ENCODE measurements at places on chromosomes 2 and 18.
A peak's percentile ranks its signal among the peaks of the same experiment; 100 is the strongest.

- no peak for DNase-seq
Observed at GRCh38 chr18:50751490-50751889, 68.3 kb downstream of the MRO start.

DNA sequence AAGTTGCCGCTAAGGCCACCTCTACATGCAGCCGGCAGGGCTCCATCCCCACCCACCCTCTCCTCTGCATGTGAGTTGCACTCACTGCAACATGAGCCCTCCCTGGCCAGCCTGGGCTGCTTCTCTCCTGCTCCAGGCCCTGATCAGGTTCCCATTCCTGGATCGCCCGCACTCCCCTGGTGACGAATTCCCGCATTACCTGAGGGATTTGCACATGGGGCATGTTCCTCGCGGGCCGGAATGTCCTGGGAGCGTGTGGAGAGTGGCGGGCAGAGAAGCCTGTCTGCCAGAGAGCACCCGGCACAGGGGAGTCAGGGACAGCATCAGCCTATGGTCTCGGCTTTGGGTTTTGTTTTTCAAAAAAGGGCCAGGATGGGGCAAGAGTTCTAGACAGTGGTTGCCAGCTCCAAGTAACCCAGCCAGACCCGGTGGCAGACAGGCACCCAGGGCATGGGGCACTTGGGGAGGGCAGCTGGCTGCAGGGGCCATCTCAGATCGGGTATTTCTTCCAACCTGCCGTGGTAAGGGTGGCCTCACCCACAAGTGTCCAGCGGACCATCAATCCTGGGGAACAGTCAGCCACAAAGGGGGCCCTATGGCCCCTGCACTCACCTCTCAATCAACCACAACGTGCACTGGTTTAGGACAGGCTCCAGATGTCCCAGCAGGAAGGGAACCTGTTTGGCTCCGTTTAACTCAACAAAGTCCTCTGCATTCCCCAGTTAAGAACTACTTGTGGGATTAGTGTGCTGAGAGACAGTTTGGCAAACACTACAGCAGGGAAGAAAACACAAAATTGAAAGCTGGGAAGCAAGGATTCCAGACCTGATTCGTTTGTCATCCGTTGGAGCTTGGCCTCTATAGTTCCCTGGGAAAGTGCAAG, 187.7 kb downstream of the SMAD7 start:
- no peak for DNase-seq

GRCh38 chr2:54570925-54571694, 115.0 kb downstream of the SPTBN1 start:
- peak; percentile 96 for DNase-seq

DNA sequence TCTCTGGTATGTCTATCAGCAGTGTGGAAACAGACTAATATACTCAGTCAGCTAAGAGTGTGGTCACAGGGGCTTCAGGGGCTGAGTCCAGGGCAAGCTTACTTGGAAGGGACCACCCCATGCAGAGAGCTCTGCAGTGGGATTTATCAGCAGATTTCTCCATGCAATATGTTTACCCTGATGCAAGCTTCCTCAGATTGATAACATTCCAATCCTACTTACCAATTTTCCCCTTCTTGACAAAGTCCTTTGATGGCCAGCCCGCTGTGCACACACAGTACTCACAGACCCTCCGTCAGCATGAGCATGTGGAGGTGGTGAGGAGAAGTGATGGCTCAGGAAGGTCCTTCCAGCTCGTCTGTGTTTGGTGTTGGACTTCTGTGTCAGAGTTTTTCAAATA, 51.8 kb downstream of the SH3RF3 start:
- DNase-seq, result peak; percentile 76

DNA sequence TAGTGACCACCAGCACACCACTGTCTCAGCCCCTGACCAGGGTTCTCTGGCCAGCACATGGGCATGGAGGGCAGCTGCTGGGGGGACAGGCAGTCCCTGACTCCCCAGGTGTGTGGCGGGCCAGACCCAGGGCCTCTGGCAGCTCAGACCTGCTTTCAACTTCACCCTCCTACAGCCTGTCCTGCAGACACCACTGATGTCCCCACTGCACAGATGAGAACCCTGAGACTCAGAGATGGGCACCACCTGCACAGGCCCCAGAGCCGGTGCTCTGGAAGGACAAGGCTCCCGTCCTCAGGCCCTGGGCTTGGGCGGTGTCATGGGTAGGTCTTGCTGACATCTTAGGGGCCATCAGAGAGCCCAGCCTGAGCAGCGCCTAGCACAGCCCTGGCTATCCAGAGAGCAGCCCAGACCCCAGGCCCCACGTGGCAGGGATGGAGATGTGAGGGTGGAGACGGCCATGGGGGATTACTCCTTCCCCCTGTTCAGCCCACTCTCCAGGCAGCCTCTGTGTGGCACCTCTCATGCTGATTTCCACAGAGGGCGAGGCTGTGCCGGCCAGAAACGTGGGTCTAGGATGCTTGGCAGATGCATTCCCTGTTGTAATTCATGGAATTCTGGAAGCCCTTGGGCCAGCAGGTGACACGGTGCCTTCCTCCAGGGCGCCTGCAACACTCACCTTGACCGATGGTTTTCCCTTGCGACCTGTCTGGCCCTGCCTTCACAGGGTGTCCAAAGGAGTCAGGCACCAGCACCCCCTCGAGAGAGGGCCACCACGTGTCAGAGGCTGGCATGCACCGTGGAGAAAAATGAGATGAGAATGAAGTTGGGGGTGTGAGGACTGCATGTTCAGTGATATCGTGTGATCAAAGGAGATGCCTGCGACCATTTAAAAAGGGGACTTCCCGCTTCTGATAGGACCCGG, 61.2 kb upstream of the GLI2 start:
- DNase-seq, result no peak

DNA sequence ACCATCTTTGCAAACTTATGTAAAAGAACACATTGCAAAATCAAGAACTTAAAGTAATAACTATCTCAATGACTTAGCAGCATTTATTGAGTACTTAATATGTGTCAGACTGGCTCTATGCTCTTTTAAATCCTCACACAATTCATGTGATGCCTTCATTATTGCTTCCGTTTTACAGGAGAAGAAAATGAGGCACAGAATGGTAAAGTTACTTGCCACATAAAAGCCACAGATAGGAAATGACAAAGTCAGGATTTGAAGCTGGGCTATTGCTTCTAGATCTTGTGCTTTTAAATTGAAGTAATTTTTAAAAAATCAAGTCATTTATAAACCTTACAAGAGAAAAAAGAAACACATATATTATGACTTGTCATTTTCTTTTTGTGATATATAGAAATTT, 174.2 kb downstream of the WDR7 start:
- DNase-seq, result no peak

GRCh38 chr2:239596253-239596652, 195.4 kb upstream of the HDAC4 start:
- no peak for DNase-seq

GRCh38 chr18:30908381-30908780, 134.2 kb downstream of the DSC3 start:
- DNase-seq, result peak; percentile 54

DNA sequence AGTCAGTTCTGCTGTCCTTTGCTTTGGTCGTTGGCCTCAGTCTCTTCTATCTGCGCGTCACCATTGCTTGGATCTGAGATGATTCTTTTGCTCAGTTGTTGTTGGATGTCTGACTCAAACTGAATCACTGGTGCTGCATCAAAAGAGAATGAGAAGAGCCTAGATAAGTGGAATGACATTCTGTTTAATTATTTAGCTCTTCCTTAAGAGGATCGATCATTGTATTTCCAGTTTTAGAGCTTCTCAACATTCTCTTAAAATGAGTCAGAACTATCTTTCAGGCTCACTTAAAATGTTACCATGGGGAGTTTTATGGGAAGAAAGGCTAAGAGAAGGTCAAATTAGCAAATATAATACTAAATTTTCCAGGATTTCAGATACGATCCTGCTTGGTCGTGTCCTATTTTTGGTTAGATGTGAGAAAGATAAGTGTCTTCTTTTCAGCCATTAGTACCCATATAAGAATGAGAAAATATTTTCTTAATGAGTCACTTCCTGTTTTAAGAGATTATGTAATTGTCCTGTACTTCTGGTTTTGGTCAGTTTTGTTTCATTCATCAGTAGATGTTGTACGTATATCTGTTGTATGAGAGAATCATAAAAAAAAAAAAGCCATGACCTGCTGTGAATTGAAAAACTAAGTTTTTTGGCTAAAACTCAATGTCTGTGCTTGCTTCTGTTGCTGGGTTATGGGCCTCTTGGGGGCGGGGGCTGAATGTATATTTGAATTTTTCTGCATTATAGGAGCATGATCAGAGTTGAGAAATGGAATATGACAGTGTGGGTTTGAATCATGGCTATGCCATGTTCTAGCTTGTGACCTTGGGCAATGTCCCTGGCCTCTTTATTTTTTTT, 31.6 kb upstream of the CASP10 start:
- DNase-seq, result peak; percentile 86

- DNase-seq, result no peak
Observed at GRCh38 chr2:128501700-128502099, 183.0 kb upstream of the HS6ST1 start.

DNA sequence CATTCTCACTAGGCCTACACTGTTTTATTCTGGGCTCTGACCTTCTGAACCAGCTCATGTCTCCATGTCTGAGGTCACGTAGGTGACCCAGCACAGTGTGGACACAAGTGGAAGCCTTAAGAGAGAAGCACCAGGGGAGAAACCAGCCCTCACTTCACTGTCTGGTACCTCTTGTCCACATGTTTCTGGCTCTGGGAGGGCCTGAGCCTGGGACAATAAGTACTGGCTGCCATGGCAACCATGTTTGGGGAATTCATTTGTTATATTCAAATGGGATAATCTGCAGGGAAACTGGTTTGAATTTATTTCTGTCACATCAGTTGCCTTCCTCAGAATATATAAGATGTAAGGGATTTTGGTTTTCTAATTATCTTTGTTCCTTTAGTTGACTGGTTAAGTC, 23.3 kb downstream of the MYO3B start:
- no peak for DNase-seq

DNA sequence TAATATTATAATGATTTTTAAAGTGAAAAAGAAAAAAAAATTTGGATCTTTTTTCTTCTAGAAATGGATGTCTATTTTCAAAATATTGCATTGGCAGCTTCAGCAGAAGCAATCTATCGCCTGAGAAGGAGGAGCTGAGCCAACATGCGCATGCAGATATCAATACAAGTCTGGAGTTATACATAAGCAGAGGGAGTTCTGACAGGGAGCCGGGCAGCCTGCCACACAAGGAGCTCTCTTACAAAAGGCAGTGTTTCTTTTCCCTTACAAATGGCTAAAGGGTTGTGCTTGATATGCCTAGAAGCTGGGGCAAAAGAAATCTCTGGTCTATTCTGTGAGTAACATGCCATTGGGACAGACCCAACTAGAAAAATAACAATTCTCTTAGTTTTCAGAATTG, 291.9 kb upstream of the TRIB2 start:
- no peak for DNase-seq

DNA sequence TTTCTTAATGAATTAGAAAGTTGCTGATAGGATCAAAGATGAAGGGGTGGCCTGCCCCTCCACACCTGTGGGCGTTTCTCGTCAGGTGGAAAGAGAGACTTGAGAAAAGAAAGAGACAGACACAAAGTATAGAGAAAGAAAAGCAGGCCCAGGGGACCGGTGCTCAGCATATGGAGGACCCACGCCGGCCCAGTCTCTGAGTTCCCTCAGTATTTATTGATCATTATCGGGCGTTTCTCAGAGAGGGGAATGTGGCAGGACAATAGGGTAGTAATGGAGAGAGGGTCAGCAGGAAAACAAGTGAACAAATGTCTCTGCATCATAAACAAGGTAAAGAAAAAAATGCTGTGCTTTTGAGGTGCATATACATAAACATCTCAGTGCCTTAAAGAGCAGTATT, 144.3 kb downstream of the CCDC102B start:
- no peak for DNase-seq

DNA sequence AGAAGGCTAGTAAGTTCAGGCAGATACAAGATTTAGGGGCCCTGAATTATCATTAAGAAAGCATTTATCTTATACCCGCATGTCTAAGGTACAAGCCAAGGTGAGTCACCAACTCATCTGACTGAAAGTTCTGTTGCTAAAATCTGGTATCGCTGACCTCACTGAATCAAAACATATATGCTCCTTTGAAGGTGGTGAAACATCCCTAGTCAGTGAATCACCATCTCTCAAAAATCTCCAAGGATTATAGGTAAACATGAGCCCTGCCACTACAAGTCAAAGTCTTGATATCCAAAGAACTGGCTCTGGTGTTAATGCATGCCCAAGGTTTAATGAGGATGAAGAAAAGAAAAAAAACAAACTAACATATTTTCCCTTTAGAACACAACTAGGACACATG, 43.5 kb downstream of the IRS1 start:
- peak; percentile 95 for DNase-seq

GRCh38 chr2:157325786-157326185, at the start of gene ERMN:
Gene ERMN, minus strand, starts transcription at chr2:157325824. Its CDS starts 182 bp downstream, at chr2:157325642.
- DNase-seq, result no peak

GRCh38 chr2:85435981-85436835, 17.7 kb downstream of the SH2D6 start:
- DNase-seq, result no peak

GRCh38 chr2:219777388-219777787, 150.0 kb downstream of the SLC4A3 start:
- DNase-seq, result no peak

- DNase-seq, result no peak
Observed at GRCh38 chr2:143262389-143262788, 133.2 kb downstream of the ARHGAP15 start.

DNA sequence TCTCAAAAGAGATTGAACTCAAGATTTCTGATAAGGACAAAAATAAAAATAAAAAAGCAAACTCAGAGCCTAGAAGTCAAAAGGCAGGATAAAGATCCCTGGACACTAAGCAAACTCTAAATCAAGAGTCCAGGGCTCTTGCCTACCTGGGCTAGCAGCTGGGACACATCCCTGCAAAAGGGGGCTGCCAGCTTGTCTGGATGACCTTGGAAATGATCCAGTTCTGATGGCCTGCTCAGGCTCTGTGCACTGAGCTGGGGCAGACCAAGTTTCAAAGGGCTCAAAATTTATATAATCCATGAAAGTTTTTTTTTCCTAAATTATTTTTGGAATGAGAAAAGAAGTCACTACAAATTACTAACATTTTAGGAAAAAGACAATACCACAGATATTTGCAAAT, 557.3 kb downstream of the CNTNAP5 start:
- no peak for DNase-seq

- DNase-seq, result no peak
Observed at GRCh38 chr2:232398293-232399034, 8.2 kb upstream of the ALPG start.

GRCh38 chr2:161343235-161343634, 35.0 kb downstream of the PSMD14 start:
- no peak for DNase-seq

- no peak for DNase-seq
Observed at GRCh38 chr2:218479595-218479994, 60.7 kb downstream of the VIL1 start.

Measured in amniotic epithelial cell (primary cell).